NCI-H1694 (cell line): ENCODE measurements at places on chromosomes 2 and 18.

DNA sequence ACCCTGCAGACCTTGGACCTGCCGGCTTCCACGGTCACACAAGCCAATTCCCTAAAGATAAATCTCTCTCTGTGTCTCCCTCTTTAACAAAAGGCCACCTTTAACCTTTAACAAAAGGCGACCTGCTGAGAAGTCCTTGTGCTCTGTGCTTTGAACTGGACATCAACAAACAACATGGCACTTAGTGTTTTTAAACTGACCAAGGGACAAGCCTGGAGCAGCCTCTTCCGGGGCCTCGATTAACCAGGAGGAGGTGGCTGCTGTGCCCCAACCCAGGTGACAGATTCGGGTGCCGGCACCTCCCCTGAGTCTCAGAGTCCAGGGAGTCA lies 135.3 kb downstream of the RTP5 start:
- no peak for DNase-seq

DNA sequence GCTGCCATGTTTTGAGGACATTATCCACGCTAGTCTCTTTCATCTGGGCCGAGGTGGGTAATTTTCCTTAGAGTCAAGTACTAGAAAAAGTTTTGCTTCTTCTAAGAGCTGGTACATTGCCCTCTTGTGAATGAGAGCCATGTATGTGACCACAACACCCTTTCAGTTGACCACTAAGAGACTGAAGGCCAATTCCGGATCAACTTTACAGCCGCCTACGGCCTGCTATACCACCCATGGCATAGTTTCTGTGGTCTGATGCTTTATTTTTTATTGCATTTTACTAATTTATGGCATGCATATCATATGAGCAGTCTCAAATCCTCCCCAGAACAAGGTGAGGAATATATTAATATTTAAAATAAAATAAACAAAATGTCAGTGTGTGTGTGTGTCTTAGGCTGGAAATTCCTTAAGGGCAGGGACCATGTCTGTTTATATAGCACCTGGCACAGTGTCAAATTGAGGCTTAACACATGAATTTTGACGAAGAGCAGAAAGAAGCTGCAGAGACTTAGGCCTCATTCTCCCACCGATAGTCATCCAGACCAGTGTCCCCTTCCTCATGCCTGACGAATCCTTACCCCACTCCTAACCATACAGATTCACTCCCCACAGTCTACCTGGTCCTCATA lies 35.4 kb downstream of the PSD4 start:
- DNase-seq = no peak

DNA sequence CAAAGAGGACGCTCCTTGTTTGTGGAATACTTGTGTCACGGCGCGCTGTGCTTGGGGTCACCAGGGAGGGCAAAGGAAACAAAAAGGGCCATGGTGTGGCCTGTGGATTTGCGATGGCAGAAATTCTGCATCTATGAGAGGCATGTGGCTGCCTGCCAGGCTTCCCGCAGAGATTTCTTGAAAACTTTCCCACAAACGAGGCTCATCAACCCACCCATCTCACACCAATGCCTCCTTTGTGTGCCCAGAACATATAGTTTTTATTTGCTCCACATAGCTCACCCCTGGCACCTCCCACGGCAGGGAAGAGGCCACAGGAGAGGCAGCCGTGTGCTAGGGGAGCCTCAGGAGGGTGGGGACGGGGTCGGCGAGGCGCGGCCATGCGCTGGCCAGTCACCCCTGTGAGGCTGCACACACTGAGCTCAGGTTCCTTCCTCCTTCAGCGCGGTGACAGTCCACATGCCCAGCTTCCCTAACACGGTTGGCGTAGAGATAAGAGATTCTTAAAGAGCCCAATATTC lies 100.3 kb downstream of the MBP start:
- no peak for DNase-seq

DNA sequence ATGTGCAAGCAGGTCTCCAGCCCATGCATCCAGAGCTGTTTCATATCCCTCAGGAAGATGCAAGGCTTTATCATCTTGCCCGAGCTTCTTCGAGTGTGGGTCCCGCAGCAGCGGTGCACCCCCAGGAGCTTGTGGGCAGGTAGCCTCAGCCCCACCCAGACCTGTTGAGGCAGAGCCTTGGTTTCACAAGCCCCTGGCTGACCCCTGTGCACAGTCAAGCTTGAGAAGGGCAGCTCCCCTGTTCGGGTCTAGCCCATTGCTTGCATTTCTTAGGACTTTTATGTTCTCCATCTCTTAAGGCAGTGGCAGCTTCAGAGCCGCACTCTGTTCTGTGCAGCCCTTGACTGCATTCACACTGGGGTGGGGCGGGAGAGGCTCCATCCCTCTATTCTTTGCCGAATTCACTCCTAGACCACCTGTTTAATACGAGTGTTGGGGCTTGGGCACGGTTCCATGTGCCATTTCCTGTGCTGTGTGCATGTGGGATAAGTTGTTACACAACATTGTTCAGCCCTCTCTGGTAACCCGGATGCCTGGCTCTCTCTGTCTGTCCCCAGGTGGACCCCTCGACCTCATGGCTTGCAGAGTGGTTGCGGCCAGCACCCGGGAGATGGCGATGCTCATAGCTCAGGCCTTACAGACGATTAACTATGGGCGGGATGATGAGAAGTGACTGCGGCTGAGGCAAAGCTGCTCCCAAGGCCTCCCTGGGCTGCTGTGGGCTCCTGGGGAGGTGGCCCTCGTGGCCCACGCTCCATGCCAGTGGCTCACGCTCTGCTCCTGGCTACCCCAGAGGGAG lies 48.7 kb downstream of the IMPA2 start:
- DNase-seq = no peak

DNA sequence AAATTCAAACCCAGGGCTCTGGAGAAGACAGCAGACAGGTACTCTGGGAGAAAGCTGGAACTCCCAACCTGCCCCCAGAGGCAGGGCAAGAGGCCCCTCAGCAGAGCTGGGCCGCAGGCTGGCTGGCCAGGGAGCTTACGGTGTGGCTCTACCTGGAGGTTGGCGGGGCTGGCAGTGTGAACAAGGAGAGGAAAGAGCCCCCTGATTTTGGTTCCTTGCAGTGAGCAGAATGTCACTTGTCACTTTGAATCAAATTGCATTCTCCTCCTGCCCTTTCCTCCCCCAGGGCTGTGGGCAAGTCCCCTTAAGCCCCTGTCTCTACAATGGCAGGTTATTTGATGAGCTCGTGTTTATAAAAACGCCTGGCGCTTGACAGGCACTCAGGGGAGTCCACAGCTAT lies 32.6 kb downstream of the MYO7B start:
- no peak for DNase-seq

DNA sequence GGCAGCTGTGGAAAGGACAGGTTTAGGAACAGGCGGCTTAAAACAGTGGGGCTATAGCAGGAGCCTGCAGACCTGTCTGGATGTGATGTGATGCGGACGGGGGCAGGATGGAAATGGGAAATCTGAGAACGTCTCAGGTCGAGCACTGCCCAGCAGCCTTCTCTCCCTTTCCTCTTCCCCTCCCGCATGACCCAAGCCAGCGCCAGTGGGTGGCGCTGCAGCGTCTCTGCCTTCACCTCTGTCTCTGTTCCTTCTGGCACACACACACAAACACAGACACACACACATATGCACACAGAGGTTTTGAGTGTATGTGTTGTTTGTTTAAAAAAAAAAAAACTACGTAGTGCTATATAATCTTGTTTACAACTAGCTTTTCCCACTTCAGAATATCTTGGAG lies 82.0 kb upstream of the SLC66A3 start:
- peak; percentile 66 for DNase-seq

DNA sequence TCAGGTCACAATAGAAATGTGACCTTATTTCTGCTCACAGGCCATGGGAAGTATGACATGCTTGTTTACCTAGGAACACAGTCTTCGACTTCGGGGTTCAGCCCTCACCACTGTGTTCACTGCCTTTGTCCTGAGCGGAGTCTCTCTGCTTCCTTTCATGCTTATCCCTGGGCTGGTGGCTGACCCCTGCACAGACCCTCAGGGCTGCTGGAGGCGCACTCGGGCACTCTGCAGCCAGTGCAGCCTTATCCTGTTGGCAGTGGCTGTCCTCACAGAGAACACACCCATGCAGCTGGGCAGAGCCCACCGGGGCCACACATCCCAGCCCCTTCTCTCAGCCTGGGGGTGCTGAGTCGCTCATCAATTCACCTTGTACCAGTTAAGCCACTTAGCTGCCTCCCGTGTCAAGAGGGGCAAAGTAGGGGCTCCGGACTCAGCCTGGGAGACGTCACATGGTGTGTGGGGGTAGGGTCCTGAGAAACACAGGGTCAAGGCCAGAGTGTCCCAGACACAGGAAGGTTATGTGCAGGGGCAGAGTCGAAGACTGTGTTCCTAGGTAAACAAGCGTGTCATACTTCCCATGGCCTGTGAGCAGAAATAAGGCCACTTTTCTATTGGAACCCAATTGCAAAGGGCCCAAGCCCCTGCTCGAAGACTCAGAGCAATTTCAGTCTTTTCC lies 107.5 kb downstream of the FAM210A start:
- no peak for DNase-seq

DNA sequence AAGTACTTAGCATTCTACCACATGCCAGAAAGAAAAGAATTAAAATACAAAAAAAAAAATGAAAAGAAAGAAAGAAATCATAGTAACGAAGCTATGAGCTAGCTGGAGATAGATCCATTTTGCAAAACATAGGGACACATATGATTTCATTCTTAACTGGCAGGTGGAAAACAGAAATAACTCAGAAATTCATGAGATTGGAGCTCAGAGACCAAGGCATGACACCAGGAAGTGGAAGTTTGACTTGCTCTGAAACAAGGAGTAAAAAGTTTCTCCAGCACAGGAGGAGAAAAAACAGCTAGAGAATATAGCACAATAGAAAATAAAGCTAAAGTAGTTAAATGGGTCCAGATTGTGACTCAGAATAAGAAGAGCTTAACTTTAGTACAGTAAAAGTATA lies 278.1 kb downstream of the ZEB2 start:
- no peak for DNase-seq

DNA sequence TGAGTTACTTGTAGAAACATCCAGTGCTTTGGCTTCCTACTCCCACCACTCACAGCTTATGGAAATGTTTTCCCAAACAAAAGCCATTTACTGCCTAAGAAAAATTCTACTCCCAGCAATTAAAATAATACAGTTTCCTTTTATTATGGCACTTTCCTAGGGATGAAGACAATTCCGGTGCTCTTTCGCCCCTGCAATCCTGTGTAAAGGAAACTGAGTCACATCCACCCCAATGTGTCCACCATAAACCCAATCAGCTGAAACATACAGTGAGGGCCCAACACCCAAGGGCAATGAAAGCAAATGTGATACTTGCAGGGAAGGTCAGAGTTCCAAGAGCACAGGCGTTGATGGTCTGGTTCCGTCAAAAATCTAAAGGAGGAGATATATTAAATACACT lies 62.0 kb upstream of the ST3GAL5 start:
- DNase-seq = no peak

DNA sequence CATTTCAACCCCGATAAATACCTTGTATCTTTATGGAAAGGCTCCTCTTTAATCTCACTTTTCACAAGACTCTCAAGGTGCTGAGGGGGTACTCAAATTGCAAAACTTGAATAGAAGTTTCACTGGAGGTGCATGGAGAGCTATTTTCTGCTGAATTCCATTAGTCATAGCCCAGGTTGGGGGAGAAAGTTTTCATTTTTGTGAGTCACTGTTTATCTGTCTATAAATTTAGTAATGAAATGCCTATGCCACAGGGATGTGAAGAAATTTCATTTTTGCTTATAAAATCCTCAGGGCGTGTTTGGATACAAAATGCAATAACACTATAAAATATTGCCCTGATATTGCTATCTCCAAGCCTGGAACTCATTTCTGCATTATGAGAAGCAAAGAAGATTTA lies 346.3 kb downstream of the LRATD1 start:
- no peak for DNase-seq

DNA sequence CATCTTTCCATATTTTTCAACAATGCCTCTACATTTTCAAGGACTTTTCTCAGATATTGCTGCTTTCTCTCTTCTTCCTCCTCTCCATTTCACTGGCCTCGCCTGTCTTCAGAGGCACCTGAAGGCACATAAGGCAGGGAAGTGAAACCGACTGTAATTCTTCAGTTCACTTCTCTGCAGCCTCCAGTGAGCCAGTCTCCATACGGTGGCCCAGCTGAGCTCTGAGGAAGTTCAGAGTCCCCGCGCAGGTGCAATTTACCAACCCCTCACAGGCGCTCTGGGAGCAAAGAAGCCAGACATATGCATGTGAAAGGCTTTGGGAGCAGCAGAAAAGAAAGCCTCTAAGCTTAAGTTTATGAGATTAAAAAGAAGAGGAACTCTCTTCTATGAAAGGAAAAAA lies 12.4 kb downstream of the KLHL14 start:
- no peak for DNase-seq

DNA sequence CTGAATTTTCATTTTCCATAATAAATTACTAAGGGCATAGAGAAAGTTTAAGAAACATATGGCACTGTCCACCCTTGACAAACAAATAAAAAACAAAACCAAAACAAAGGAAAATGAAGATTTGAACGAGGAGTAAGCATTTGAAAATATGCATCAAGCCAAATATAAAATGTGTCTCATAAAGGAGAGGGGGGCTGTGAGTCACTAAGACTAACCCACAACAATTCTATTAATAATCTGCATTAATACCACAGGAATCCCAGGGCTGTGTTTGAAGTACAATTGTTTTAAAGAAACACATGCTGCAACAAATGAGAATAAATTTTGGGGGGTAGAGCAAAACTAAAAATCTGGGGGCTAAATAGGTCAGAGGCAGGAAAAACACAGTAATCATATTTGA lies 53.8 kb upstream of the STK17B start:
- no peak for DNase-seq

DNA sequence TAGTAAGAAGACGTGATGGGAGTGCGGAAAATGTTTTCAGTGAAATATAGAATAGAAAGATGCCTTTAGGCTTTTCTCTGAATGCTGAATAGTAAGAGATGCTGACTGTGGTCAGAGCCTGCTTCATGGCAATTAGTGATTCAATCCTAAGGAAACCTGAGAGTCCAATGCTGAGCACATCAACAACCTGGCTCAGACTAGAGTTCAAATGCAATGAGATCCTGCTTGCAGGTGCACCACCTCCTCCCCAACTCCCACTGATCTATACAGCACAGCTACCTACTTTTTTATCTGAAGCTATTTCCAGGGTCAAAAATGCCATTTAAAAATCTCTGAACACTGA lies 65.4 kb downstream of the AAK1 start:
- no peak for DNase-seq

GRCh38 chr2:228545041-228545747 lies 363.7 kb upstream of the SPHKAP start:
- DNase-seq = no peak

DNA sequence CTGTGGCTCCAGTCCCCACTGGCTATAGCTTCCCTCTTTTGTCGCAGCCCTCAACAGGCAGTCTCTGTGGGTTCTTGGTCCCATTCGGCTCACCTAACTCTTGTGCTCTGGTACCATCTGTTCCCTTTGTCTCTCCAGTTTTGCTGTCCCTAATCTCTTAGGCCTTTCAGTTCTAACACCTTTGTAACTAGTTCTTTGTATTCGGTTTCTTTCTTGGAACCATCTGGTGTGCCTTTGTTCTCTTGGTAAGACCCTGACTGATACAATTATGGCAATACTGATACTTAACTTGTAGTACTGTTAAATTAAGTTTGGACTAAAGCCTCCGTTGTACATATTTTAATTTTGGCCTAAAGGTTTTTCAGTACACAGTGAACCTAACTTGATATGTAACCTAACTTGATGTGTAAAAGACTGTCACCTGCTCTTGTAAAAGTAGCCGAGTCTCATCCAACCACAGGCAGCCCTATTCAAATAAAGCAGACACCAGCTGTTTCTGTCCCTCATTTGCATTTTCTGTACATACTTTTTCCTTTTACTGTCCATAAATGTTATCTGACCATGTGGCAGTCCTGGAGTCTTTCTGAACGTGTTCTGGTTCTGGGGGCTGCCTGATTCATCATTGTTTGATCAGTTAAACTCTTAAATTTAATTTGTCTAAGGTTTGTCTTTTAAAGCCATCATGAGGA lies 4.8 kb upstream of the MRPL44 start:
- DNase-seq = no peak

- DNase-seq = no peak
Measured at GRCh38 chr2:26838121-26838906, 9.6 kb upstream of the DPYSL5 start.
